ENCODE measurements at places on chromosomes 12 and 14. TPM values are rescaled to one million over a fixed set of nuclear protein-coding genes. Genes with fewer than 3 reads are reported as not detected.

The LALBA gene
- not detected for total RNA-seq

The NTS gene
- total RNA-seq: not detected

The CCDC198 gene
- not detected for total RNA-seq

The PMCH gene
- total RNA-seq: not detected

The TULP3 gene
- 4.6 TPM for total RNA-seq

The LRIG3 gene
- total RNA-seq: 5.5 TPM

The TMEM30B gene
- 0.27 TPM for total RNA-seq

The RASSF9 gene
- 4.5 TPM for total RNA-seq

The HOXC6 gene
- total RNA-seq: 0.30 TPM

The CLEC2A gene
- not detected for total RNA-seq

The TAS2R43 gene
- total RNA-seq: not detected

The ETFBKMT gene
- total RNA-seq: 7.0 TPM

The WDR89 gene
- total RNA-seq: 5.0 TPM

DNA sequence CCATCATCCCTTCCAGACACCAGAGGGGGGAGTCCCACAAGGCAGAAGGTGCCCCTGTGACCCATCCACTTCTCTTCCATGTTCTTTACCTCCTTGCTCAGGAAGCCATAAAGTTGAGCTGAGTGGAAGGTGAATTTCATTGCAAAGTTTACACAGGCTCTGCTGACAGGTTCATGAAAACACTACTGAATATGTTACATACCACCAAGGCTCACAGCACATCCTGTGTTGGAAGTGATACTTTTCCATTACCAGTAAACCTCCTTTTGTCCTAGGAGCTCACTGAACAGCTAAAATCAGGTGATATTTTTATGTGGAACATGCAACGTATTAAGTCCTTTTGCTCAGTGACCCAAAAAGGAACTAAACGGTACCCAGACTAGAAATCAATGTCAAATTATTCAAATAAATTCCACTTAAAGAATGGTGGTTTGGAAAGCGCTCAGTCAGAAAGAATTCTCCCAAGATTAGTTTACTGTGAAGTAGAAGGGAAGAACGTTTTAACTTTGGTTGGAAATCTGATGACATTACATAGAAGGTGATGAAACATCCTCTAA is 196.2 kb upstream of the NUDT4 start:
- DNase-seq: no peak

- no peak for DNase-seq
Observed at GRCh38 chr12:2391740-2392331, 339.0 kb downstream of the CACNA1C start.

DNA sequence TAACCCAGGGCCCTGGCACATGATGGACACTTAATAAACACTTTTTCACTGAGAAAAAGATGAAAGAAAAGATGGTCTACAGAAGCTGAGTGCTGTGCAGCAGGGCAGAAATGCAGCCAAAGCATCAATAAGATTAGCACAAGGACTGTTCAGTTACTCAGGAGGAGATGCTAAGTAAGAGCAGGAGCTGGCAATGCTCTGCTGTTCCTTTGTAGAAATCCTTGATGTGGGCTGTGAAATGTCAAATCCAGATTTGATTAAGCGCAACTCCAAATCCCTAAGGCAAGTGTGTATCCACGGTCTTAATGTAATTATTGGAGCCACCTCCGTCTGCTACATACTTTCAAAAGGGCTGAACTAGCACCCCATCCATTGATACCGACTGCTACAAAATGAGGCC is 151.8 kb upstream of the BTG1 start:
- DNase-seq: no peak

- DNase-seq: peak; percentile 33
Observed at GRCh38 chr14:99660006-99660566, 15.2 kb downstream of the HHIPL1 start.

DNA sequence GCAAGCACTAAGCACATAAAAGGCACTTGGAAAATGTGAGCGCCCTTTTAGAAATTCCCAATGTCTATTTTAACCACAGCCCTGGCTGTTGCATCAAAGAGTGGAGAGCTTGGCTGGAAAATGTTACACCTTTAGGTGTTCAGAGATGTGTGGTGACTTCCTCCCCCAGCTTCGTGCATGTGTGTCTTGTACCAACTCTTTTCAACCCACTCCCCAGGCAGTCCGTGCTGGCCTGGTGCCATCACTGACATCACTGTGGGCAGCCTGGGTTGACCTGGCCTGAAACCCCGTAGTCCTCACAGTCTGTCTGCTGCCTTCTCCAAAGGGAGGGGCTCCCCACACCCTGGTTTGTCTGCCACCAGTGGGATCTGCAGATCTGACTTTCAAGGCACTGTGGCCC is 101.8 kb downstream of the SCARB1 start:
- no peak for DNase-seq

DNA sequence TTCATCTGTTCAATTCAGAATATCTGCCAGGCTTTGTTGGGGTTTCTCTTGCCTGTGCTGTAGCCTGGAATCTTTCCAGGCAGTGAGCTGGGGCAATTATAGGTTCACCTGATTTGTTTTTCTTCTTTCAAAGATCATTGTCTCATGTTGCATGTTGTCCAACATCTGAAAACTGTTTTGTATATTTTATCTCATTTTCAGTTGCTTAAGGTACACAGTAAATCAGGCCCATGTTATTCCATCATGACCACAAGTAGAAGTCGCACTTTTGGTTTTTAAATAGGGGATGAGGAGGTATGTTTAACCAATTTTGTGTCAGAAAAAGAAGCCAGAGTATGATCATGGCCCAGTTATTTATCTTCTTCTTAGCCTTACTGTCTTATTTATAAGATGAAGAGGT is 24.9 kb upstream of the FUT8 start:
- no peak for DNase-seq

GRCh38 chr12:106341086-106341877 is 16.3 kb upstream of the POLR3B start:
- no peak for DNase-seq

GRCh38 chr12:54658306-54659264 is 10.4 kb upstream of the DCD start:
- DNase-seq: no peak

DNA sequence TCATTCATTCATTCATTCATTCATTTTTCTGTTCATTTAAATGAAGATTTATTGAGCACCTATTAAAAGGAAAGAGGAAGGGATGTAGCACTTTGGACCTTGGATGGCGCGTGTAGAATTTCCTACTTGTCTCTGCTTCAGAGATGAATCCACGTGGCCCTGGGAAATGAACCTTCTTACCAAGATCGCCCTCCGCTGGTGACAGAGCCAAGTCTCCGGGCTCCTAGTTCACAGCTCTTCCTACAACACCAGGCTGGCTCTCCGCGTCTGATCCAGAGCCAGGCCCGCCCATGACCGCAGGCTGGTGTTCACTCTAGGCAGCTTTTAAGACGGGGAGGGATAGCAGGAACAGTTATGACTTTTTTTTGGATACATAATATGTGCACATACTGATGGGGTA is 70.9 kb upstream of the PIWIL1 start:
- no peak for DNase-seq

GRCh38 chr12:129193263-129193871 is 340.1 kb downstream of the GLT1D1 start:
- DNase-seq: no peak

- no peak for DNase-seq
Observed at GRCh38 chr12:131049549-131050339, 96.0 kb downstream of the ADGRD1 start.

GRCh38 chr12:6550294-6551062 is 5.4 kb downstream of the IFFO1 start:
- peak; percentile 78 for DNase-seq

DNA sequence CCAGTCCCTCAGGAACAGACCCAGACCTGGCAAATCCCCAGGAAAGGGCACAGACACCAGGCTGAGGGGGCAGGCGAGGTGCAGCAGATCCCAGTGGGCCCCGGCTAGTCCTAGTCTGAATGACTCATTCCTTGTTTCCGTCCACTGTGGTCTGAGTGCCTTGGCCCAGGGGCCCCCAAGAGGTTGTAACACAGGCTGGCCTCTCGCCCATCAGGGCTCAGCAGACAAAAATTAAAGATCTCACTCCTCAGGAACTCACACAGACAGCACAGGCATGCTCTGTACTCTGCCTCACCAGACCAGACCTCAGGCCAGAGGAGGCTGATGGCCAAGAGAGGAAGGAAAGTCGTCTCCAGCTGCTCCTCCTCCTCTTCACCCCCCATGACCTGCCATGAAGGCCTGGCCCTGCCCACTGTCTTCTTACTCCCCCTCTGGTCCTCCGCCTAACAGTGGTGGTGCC is 7.7 kb upstream of the LTBP2 start:
- DNase-seq: peak; percentile 91

DNA sequence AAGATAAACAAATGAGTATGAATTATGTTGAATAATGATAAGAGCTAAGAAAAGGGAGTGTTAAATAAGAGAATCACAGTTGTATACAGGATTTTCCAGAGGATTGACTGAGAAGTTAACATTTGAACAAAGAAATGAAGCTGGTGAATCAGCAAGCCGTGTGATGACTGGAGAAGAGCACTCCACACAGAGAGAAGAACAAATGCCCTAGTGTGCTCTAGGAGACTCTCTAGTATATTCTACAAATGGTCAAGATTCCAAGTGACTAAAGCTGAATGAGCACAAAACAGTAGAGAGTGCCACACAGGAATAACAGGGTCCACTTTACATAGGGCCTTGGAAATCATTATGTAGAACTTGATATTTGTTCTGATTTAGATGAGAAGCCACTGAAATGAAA is 587.1 kb upstream of the ATXN7L3B start:
- no peak for DNase-seq

GRCh38 chr12:76836633-76837032 is 42.2 kb downstream of the CSRP2 start:
- no peak for DNase-seq

- DNase-seq: peak; percentile 51
Observed at GRCh38 chr12:58841058-58841798, 79.1 kb downstream of the LRIG3 start.

GRCh38 chr14:93974833-93975232 is 1.5 kb downstream of the ASB2 start:
- peak; percentile 66 for DNase-seq

DNA sequence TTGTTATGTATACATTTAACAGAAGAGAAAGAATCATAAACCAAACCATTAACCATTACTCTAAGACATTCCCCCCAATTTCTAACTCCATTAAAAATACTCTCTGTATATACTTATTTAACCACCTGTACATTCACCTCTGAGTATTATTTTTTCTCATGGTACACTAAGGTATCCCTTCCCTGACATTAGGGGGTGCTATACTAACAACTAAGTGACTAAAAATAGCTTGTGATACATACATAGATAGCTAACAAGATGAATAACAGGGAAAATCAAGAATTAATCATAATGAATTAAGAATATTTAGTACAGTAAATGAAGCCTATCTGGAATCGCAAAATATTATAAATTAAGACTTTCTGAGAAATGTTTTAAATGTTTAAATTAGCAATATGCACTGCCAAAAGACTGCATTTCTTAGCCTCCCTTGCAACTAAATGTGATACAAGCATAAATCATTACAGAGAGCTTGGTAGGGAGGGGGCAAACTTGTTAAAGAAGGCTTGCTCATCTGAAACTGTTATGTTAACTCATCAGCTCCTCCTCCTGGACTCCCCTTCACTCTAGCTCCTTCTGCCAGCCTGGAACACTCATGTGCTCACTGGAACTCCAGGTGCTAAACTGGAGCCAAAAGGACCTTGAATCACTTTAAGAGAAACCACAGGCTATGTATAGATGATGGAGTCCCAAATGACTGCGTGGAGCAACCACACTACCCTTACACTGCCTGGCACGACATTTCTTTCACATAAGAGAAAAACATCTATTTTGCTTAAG is 14.9 kb downstream of the C2CD5 start:
- DNase-seq: no peak

- no peak for DNase-seq
Observed at GRCh38 chr12:103751171-103751570, 89.9 kb downstream of the NT5DC3 start.

GRCh38 chr14:79627058-79627457 is 584.2 kb downstream of the DIO2 start:
- no peak for DNase-seq

DNA sequence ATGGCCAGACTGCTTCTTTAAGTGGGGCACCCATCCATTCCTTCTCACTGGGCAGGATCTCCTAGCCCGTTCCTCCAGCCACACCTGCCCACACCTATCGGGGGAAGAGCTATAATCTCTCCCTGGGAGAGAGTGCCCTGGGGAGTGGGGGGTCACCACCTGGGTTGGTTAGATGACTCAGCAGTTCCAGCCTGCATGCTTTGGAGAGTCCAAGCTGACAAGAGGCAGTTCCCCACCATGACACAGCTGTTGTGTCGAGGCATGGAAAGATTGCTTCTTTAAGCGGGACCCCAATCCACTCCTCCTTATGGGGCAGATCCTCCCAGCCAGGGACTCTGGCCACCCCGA is 52.6 kb upstream of the PPFIA2 start:
- DNase-seq: no peak

GRCh38 chr14:75978249-75978731 is 3.5 kb downstream of the TGFB3 start:
- DNase-seq: no peak

DNA sequence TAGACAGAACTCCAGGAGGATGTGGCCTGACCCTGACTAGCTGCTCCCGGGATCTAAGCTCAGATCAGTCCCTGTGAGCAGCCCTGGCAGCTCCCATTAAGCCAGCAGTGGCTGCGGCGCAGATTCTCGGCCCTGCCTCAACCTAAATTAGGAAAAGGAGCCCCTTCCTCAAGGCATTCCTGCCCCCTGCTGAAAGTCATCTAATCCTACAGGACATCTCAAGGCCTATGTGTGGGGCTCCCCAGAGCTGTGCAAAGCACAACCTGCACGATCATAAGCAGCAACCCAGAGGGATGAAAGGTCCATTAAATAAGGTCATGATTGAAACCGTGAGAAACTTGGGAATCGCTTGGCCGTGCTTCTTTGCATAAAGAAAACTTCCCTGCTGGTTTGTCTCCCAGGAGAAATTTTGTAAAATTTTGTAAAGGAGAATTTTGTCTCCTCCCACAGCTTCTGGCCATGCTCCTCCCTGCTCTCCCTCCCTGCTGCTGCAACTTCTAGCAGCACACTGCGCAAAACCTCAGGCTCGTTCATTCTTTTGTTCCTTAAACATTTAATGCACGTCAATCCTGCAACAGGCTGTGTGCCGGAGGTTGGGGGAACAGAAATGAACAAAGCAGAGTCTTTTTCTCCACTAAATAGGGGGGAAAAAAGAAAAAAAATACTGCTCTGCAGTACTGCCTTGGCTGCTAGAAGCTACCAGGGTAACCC is 96.6 kb upstream of the SLC35F4 start:
- DNase-seq: no peak

- no peak for DNase-seq
Observed at GRCh38 chr12:103778781-103779180, 62.3 kb downstream of the NT5DC3 start.

- DNase-seq: no peak
Observed at GRCh38 chr14:61581955-61582615, 113.2 kb upstream of the HIF1A start.
